NCI-H2029 (cell line): ENCODE measurements at places on chromosomes 11 and 22.

DNA sequence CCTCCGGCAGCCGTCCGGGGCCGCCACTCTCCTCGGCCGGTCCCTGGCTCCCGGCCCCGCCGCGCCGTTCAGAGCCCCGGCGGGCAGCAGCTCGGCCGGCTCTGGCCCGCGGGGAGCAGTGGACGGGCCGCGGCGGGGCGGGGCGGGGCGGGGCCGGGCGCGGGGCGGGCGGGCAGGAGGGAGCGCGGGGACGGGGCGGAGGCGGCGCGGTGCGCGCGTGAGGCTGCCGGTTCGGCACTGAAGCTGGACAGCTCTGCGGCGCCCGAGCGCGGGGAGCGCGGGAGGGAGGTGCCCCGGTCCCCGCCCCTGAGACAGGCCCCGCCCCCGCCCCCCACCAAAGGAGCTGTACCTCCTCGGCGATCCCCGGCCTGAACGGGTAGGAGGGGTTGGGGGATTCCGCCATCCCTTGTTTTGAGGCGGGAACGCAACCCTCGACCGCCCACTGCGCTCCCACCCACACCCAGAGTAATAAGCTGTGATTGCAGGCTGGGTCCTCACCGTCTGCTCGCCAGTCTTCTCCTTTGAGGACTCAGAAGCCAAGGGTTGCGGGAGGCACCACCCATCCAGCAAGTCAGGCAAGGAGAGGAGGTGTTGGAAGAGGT, at the start of gene DRD2:
Gene DRD2 (minus strand): TSS at position 239 of the 602 bp plus-strand sequence. CDS start 50,747 bp downstream, outside the sequence.
- DNase-seq, result no peak

DNA sequence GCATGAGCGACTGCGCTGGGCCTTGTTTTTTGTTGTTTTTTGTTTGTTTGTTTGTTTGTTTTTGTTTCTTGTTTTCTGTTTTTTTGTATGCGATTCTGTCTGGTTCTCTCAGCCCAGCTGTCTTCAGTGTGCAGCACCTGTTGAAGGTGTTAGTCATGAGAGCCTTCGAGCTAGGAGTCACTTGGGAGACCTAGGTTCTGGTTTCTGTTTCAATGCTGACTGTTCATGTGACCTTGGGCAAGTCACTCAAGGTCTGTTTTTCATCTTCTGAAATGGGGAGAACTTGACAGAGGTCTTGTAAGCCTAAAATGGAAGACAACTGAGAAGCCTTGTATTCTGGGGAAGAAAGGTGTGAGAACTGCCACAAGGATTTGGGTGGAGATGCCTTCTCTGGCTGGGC, 1.8 kb downstream of the DCPS start:
- no peak for DNase-seq

DNA sequence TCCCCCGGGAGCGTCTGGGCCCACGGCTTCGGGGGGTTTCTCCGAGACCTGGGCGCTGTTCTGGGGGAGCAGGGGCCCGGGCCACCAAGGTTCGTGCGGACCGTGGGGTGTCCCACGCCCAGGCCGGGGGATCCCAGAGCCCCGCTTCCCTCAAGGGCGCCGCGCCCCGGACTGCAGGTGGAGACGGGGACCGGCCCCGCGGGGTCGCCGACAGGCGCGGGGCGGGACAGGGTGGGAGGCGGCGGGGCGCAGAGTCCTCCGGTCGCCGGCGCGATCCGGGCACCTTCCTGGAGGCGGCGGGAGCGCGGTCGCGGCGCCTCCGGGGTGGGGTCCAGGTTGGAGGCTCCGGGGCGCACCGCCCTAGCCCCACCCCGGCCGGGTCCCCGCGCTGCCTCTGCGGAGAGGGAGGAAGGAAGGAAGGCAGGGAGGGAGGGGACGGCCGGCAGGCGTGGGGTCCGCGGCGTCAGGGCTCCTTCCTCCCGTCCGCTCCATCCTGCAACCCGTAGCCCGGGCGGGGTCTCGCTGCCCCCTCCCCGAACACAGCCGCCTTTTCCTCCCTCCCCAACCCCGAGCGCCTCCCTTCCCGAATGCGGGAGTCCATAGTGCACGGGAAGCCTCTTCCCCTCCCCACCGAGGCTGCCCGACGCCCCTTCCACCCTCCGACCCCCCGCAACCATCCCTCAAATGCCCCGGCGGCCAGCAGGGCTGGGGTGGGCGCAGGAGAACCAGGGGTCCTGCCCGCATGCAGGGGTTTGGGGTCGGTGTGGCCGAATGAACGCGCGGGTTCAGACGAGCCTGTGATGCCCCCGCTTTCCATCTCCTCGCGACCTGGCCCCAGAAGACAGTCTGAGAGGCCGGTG, 4.3 kb upstream of the ZBED4 start:
- no peak for DNase-seq

DNA sequence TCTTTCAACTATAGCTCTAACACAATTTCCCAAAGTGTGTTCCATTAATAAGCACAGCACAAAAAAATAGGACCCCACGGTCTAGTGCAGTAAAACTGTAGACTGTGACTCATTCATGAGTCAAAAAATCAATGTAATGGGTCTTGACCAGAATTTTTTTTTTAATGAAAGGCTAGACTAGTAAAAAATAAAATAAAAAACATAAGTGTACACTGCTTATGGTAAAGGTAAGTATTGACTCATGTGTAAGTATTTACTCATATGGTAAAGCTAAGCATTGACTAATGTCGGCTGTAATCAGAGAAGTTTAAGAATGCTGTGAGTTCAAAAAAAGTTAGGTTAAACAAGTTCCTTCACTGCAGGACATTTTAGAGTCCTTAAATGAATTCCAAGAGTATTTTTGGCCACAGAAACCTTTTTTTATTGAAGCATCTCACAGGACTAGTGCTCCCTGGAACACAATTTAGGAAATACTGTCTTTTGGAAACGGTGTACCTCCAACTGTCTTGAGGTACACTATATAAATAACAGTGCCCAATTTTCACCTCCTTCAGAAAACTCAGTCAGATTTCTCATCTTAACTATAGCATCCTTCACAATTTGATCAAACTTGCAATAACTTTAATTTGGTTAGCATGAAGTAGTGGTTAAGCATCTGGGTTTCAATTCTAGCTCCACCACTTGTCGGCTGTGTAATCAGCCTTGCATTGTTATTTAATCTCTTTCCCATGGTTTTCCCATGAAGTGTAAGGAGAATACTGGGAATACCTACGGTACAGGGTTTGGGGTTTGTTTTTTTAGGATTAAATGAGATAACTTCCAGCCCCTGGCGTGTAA, 2.1 kb downstream of the CCDC73 start:
- DNase-seq, result no peak

DNA sequence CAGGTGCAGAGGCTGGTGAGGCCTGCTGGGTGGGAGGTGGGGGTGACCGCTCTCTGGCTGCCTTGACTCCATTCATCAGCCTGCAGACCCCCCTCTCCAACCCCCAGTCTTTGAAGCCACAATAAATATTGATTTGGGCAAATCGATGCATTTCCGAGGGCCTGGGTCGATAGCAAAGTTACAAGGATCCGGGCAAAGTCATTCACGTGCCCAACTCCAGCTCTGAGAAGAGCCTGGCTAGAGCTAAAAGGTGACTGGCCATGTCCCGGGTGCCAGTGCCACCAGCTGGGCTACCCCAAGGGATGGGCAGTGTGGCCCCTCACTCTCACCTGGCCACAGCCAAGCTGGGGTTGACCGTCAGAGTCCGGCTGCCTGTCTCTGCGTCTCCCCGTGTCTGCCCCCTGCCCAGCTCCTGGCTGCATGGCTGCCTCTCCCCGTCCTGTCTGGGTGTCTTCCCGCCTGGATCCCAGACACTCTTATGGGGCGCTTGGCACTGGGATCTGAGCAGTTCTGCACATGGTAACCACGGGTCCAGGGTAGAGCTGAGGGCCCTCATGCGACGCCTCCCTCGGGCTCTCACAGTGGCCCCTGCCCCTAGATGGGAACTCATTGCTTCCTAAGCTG, 46.7 kb upstream of the CCDC188 start:
- no peak for DNase-seq

DNA sequence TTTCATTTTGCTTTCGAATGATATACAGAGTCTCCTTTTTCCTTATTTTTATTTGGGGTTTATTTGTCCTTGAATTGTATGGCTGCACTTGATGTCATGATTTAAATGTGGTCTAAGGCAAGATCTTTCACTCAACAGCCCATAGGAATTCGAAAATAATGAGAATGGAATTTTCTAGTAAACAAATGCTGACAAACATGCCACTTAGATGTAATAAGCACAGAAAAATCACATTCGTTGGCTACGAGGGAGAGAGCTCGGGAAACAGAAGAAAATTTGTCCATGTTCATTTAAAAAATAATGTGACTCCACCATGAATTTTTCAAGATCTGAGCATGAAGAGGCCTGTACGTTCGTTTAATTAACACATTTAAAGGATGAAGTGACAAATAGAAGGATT, 73.0 kb downstream of the BLID start:
- no peak for DNase-seq

DNA sequence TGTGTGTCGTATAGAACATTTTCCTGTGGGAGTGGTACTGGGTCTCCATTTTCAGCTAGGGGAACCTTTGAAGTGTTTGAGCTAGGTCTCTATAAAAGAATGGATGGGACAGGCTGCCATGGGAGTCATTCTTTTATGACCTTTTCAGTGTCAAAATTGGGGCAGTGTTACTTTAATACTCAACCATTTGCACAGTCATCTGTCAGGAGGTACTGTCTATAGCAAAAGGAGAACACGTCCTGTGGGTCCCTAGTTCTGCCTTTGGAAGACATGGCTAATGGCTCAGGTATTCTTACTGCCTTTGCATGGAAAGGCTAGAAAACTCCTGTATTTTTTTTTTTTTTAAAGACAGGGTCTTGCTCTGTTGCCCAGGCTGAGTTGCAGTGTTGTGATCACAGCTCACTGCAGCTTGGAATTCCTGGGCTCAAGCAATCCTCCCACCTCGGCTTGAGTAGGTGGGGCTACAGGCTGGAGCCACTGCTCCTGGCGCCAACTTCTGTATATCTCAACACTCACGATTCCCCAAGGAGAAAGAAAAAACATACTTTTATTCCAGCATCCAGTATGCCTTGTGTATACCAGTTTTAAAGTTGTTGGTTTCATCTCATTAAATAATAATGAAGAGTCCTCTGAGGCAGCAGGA, 2.1 kb upstream of the ATF4 start:
- no peak for DNase-seq

DNA sequence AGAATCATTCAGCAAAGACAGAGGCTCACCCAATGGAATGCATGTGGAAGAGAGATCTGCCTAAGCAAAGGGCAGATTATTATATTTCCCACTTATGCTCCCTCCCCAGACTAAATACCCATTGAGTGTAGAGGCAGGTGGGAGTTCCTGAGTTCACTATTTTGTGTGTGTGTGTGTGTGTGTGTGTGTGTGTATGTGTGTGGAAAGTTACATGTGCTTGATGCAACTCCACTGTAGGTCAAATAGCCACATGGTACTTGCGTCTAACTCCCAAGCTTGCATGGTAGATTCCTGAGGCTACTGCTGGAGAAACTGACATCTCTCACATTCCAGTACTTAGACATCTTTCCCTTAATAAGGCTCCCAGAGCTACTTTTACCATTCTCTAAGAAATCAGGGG, 3.4 kb upstream of the COPB1 start:
- no peak for DNase-seq

DNA sequence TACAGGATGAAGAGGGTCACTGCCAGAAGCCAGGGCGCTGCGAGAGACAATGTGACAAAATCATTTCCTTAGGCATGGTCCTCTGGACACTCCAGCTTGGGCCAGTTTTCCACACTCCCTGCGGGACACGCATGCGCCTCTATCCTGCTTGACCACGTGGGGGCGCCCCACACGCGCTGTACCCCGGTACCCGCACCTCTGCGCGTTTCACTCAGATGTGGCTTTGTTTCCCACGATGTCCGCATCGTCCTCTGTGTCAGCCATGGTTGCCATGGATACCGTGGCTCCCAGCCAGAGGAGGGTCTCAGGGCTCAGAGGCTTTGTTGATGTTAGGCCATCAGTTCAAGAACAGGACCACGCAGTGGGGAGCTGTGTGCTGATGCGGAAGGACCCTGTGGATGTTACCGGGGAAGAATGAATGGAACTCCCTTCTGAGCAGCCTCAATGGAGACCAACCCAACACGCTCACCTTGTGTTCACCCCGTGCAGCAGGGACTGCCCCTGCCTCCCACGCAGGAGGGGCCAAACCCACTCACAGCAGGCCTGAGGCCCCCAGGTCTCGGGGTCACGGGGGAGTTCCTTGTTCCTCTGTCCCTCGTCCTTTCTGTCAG, 101.1 kb upstream of the SLC22A12 start:
- DNase-seq, result no peak

DNA sequence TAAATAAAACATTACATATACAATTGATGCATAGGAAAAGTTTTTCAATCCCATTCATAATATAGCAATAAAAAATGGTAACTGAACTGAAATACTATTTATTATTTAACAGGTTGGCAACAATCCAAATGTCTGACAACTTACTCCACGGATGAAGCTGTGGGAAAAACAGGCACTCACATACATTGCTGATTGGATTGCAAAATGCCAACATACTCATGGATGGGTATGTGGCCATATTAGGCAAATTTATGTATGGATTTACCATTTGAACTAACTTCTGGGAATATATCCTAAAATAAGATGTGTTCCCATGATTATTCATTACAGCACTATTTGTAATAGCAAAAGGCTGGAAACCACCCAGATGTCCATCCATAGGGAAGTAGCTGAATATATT, 3.2 kb upstream of the BIRC2 start:
- no peak for DNase-seq

- no peak for DNase-seq
Observed at GRCh38 chr11:11789735-11790369, 51.9 kb upstream of the USP47 start.

- DNase-seq, result no peak
Observed at GRCh38 chr11:107563702-107564101, 1.8 kb downstream of the ALKBH8 start.
